Activated T-cell treated with anti-CD3 and anti-CD28 coated beads for 4 hours (primary cell): ENCODE measurements at places on chromosomes 11 and 22.
A peak's percentile ranks its signal among the peaks of the same experiment; 100 is the strongest.

- no peak for DNase-seq
Measured at GRCh38 chr11:66749091-66749490, 20.1 kb upstream of the SPTBN2 start.

GRCh38 chr11:117256573-117256972 lies 24.1 kb downstream of the RNF214 start:
- DNase-seq, result no peak

DNA sequence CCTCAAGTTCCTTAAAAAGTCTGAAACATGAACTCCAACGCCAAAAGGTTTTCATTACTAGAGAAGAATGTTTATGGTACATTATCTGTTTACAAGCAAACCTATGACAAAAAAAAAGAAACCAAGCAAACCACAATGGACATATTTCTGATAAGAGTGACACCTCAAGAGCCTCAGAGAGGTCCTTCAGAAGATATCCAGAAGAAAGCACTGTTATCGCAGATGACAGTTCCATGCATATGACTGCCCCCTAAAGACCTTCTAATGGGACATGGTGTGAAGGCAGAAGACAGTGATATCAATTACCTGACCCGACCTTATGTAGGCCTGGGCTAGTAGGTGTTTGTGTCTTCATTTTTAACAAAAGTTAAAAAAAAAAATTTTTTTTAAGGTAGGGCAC lies 3.1 kb downstream of the HDHD5 start:
- no peak for DNase-seq

- no peak for DNase-seq
Measured at GRCh38 chr11:93747122-93747521, 5.7 kb downstream of the C11orf54 start.

GRCh38 chr11:88171982-88172381 lies 3.3 kb downstream of the RAB38 start:
- no peak for DNase-seq

- no peak for DNase-seq
Measured at GRCh38 chr11:61083601-61084147, 18.6 kb upstream of the CD5 start.

DNA sequence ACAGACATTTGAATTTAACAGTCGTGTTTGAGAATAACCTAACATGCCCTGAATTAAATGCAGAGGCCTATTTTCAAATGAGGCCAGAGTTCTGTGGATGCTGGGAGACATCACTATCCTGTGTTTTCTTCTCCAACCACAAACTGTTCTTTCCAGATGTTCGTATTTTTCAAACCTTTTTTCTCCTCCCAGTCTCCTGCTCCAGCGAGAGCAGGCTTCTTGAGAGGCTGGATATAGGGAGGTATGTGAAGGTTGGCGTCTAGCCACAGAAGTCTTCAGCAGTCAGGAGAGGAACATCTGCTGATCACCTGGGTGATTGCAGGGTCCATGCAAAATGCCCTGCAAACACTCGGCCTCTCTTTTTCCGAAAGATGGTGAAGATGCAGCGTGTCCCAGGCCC lies 126.3 kb downstream of the C11orf91 start:
- no peak for DNase-seq

- DNase-seq, result no peak
Measured at GRCh38 chr11:24794064-24794463, 297.2 kb downstream of the LUZP2 start.

- no peak for DNase-seq
Measured at GRCh38 chr22:32208681-32209080, 3.8 kb upstream of the RFPL2 start.

GRCh38 chr22:27578937-27579617 lies 222.5 kb downstream of the MN1 start:
- DNase-seq, result no peak

- DNase-seq, result peak; percentile 67
Measured at GRCh38 chr11:64339754-64340408, at the start of gene CCDC88B. Gene CCDC88B (plus strand): TSS chr11:64340204. CDS start chr11:64340267, 63 bp downstream.

GRCh38 chr11:133966172-133966651 lies 9.4 kb upstream of the IGSF9B start:
- no peak for DNase-seq

DNA sequence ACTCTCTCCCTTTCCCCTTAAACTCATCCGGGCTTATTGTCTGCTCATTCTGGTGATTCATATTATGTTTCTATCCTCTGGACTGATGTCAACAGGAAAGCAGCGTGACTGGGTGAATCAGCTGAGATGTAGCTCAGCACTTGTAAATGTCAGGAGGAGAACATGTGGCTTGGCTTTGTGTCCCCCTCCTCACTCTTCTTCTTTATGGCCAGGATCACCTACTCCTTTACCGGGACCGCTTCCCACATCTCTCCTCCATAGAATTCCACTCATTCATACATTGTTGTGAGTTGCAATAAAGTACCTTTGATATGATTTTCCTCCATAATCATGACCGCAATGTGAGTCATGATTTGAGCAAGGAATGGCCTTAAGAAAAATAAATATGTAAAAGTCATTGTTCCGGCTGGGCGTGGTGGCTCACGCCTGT lies 15.8 kb upstream of the SYN3 start:
- DNase-seq, result no peak

DNA sequence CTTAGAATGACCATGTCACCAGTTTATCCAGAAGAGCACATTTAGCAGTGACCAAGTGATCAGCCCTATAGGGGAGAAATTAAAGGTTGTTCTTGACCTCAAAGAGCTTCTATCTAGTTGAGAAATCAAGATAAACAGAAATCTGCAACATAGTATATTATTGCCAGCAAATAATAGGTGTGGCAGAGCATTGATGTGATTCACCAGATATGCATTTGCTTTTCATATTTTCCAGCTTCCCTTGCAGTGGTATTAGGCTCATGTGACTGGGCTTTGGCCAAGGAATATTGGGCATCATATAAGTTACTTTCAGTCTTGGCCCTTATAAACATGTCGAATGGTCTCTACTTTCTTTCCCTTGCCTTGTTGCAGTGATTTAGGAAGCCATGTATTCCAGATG lies 34.5 kb downstream of the COMMD9 start:
- DNase-seq, result no peak

- no peak for DNase-seq
Measured at GRCh38 chr22:22465782-22466181, 42.8 kb downstream of the ZNF280B start.

GRCh38 chr11:132866783-132867545 lies 665.3 kb downstream of the OPCML start:
- DNase-seq, result no peak
